ENCODE measurements at places on chromosomes 3 and 15.

- DNase-seq, result no peak
Observed at GRCh38 chr3:155594526-155595187, 150.2 kb downstream of the PLCH1 start.

GRCh38 chr3:55765398-55765797, 278.3 kb upstream of the WNT5A start:
- DNase-seq, result no peak

DNA sequence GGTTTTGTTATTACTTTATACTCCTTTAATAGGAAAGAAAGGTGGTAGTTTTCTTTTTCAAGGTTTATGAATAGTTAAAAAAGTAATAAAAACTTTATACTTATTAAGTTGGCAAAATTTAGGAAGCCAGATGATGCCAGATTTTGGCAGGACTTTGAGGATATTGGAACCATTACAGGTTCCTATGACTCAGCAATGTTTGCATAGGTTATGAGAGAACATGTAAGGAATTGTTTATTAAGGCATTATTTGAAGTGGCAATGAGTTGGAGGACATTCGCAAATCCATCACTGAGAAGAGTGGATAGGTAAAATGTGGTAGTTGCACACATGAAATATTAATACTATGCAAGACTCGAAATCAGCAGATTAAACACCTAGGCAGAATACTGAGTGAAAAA, 29.9 kb downstream of the CDAN1 start:
- DNase-seq, result no peak

DNA sequence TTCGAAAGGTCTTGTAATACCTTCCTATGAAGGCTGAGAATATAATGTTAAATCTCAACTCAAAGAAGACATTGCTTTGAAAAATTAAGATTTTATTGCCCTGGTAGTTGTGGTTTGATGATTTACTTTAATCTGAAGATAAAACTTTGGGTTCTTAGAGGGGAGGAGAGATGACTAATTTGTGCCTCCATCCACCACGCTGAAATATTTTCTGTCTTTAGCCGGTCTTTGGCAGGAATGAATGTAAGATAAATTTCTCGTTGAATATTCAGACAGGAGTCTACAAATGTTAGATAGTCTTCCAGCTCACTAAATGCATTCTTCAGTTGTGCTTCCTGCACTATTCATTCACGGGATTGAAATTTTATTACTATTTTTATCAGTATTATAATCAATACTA, 844.3 kb upstream of the NR2F2 start:
- DNase-seq, result no peak

GRCh38 chr3:111758642-111759041, 100.4 kb upstream of the PHLDB2 start:
- DNase-seq, result no peak

DNA sequence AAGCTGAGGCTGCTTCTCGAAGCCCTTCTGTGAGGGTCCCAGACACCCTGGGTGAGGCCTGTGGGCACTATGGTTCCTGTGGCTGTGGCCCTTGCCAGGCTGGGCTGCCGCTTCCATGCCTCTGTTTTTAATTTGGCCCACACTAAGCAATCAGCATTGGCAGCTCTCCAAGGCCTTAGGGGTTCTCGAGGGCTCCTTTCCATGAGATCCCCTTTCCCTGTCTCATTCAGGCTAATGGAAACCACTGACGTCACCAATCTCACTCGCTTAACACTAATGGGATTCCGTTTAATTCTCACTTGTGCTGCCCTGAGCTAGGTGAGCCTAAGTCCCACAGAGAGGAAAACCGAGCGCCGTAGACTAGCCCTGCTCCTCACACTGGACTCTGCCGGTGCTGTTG, 60.2 kb upstream of the RAB6B start:
- no peak for DNase-seq

GRCh38 chr3:117404730-117405129, 695.2 kb downstream of the TUSC7 start:
- DNase-seq, result no peak

GRCh38 chr3:184710870-184711492, 883 bp downstream of the MAGEF1 start:
- no peak for DNase-seq

GRCh38 chr15:40427188-40427587, 13.6 kb upstream of the BAHD1 start:
- no peak for DNase-seq

DNA sequence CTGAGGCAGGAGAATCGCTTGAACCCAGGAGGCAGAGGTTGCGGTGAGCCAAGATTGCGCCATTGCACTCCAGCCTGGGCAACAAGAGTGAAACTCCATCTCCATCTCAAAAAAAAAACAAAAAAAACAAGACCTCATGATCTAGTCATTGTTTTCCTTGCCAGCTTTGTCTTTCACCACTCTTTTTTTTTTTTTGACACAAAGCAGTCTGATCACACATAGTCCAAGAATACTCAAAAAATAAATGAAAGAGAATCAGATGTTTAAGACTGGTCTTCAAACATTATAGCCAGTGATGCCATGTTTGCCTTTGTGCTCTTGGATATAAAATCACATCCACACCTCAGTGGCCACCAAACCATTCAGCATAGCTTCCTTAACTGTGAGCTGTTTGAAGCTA, 5.8 kb upstream of the ADAM10 start:
- no peak for DNase-seq

DNA sequence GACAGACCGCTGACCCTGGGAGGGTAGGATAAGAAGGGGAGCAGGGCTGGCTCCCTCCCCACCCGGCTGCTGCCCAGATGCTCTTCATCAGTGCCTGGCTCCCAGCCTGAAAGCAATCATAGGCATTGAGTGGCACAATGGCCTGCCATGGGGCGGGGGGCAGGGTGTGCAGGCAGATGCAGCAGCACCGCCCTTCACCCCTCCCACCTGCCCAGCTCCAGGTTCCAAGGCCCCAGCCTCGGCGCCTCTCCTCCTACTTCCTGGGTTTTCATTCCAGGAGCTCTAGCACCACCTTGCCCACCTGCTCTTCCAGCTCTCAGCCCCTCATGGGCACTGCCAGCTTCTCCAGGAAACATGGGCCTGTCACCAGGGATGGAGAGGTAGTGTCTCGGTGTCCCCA, 101.7 kb downstream of the MEGF11 start:
- no peak for DNase-seq

- peak; percentile 3 for DNase-seq
Observed at GRCh38 chr3:112333002-112333380, at the start of gene CD200. Gene CD200 (plus strand): TSS chr3:112333156. CDS start chr3:112333213, 57 bp downstream.

GRCh38 chr3:116153174-116153573, 292.1 kb downstream of the LSAMP start:
- no peak for DNase-seq

DNA sequence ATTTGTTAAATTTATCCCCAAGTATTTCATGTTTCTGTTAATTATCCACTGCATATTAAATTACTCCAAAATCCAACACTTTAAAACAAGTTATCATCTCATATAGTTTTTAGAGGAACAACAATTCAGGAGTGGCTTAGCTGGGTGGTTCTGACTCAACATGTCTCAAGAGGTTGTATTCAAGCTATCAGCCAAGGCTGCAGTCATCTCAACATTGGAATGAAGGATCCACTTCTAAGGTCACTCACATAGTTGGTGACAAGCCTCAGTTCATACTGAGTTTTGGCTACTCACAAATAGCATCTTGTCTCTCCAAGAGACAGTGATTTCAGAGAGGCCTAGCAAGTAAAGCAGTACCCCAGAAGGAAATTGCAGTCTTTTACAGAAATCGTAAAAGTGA, 134.7 kb downstream of the NR2E3 start:
- DNase-seq, result no peak

DNA sequence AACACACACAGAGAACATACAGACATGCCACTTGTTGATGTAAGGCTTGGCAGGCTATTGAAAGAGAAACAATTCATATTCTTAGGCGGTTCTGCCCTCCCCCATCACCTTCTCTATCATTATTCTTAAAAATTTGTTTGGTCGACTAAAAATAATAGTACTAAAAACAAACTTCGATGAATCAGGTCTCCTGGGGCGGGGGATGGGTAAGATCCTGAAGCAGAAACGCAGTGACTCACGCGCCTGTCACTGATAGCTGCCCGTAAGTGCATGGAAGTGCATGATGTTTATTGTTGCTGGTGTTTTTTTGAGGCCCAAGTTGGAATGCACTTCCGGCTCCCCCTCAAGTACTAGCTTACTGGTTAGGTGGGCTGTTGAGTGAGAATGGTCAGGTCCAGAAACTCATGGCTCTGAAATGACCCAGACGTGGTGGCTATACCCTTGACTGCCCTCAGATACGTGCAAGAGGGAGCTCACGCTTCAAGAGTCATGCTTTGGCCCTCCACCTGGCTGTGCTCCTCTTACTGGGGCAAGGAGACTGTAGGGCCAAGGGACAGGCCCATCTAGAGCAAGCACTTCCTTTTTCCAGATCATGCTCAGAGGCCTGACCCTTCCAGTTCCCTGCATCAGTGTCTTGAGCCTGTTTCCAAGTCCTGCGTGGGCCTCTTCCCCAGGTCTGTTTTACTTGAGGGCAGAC, 10.9 kb downstream of the SMAD3 start:
- DNase-seq, result peak; percentile 46

GRCh38 chr3:141240286-141240685, 8.7 kb downstream of the PXYLP1 start:
- peak; percentile 45 for DNase-seq

DNA sequence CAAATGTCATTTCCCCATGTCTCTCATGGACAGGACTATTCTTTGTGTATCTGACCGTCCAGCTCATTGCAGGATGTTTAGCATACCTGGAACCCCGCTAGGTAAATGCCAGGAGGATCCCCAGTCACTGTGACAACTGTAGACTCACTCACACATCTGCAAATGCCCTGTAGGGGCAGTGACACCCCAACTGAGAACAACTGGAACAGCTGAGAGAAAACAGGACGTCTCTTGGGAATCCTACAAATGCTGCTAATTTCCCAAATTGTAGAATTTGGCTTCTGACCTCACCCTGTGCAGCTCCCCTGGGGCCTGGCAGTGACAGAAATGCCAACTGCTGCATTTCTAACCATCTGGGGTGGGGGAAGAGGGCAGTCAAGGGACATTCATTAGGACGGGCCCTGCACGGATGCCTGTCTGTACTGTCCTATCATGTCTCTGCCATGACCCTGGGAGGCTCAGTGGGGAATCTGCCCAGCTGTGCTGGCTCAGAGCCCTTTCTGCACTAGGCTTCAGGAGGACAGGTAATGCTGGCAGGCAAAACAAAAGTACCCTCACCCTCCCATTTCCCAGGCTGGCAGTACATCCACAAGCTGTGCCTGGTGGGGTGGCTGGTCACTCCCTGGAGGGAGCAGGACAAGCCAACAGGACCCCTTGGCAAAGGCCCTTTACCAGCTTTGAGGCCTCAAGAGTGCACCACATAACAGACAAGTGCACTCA, 30.4 kb downstream of the RAB6B start:
- no peak for DNase-seq

GRCh38 chr3:124760601-124761000, 30.3 kb downstream of the UMPS start:
- DNase-seq, result no peak

- DNase-seq, result no peak
Observed at GRCh38 chr3:95350049-95350448, 1287.2 kb downstream of the NSUN3 start.

- DNase-seq, result no peak
Observed at GRCh38 chr15:42921342-42921731, 759 bp upstream of the TTBK2 start.

- peak; percentile 98 for DNase-seq
Observed at GRCh38 chr3:141863491-141863890, 13.0 kb upstream of the ATP1B3 start.

DNA sequence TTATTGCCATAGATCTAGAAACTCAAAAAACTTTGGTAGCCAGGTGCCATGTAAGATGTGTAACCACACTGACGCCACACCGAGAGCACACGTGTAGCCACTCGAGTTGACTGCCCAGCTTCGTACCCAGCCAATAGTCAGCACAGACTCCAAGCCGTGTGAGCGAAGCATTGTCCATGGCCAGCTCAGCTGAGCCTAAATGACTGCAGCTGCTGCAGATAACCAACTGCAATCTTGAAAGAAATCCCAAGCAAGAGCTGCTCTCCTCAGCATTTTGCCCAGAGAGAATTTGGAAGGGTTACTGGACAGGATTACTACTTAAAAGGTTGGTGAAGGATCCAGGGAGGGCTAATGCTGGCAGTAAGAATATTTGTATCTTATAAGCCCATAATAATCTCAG, 193.0 kb upstream of the THRB start:
- no peak for DNase-seq

DNA sequence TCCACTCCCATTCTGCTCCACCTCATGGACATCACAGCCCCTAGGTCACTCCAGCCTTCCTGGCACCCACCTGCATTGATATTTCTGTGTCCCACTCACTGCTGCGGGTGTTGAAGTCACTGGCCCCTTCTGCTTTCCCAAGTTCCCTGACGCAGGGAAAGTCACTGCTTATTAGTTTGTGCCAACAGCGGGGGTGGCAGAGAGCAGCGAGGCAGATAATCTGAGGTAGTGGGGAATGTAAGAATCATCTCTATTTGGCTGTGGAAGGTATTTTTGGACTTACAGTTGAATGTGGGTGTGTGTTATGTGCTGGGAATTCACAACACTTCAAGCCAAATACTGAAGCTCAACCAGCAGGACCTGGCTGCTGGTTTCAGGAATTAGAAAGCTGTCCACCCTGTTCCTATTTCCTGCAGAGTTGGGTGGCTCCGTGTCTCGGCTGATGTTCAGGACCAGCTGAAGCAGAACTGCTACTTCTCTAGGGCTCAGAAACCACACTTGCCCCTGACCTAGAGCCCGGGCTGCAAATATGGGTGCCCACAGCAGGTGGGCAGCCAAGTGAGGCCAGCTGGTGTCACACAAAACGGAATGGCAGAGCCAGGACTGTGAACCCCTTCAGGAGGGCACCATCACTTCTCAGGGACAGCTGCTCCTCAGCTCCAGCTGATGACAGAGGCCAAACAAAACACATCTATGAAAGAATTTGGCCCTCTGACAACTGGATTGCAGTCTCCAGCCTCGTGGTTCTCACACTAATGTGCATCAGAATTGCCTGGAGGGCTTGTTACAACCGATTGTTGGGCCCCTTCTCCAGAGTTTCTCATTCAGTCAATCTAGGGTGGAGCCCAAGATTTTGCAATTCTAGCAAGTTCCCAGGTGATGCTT, 57.7 kb downstream of the SEMA5B start:
- no peak for DNase-seq

GRCh38 chr3:127762787-127763105, 59.6 kb downstream of the MGLL start:
- DNase-seq, result no peak

- no peak for DNase-seq
Observed at GRCh38 chr15:76321602-76322001, 10.3 kb upstream of the ETFA start.

- no peak for DNase-seq
Observed at GRCh38 chr3:123552095-123552714, 32.6 kb downstream of the HACD2 start.

DNA sequence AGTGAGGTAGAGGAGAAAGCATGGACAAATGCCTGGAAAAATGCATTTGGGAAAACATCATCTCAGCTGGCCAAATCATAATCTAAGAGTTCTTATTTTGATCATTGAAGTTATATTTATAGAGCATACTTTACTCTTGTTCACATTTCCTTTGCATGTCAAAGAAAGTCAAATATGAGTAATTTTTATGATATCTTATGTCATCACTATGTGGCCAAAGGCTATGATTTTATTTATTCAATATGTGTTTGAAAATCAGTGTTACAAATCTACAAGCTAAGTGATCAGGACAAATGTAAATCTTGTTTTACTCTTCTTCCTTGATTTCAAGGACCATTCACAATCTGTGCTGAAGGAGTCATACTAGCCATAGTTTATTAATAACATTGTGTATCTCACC, 237.2 kb upstream of the DPH6 start:
- no peak for DNase-seq

Data from inflammatory macrophage (primary cell).